ENCODE measurements at places on chromosomes 12 and 14.
A peak's percentile ranks its signal among the peaks of the same experiment; 100 is the strongest.

GRCh38 chr12:57099047-57099714 lies 10.3 kb downstream of the NAB2 start:
- no peak for DNase-seq

DNA sequence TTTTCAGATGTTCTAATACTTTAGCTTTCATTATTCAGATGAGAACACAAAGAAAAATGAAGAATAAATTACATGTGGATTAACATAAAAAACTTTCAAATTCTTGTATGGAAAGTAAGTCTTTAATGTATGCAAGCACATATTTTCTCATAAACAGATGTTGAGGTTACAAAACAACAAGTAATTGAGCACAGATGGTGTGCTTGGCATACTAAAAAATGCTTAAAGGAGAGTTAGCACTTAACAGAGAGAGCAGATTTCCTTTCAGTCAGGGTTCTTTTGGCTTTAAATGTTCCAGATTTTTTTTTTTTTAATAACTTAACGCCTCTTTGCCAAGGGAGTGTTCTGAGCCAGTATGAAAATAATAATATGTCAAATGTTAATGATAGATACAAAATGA lies 96.0 kb downstream of the RASSF9 start:
- DNase-seq = no peak

DNA sequence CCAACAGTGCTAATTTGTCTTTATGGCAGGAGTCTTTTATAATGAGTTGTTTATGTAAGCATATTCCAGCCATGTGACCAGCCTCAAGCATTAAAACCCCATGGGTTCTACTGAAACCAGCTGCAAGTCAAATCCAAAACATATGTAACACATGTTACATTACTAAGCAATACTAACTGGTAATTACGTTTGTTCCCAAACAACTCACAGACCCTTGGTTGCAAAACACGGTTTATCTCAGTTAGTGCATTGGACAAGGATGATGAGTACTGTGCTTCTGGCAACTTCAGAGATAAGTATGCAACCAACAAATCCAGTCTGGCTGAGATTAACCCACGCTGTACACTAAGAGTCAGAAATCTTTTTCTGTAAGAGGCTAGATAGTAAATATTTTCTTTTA lies 110.1 kb upstream of the FAR2 start:
- DNase-seq = no peak

DNA sequence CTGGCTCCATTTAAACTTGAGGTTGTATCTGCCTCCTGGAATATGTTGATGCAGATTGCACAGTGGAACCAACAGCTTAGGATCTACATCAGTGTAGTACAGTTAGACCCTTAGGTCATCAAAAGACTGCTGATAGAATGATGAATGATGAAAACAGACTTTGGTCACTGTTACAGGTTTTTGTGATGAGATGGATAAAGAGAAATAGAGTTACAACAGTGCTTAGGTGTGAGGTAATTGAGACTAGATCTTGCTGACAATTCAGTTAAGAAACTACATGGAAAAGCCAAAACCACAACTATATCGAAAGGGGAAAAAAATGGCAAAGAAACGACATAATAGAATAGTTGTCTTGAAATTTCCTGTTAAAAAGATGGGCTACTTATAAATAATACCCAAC lies 145.7 kb upstream of the LMNTD1 start:
- no peak for DNase-seq

- DNase-seq = no peak
These were observed 170.7 kb upstream of the E2F7 start for GRCh38 chr12:77236066-77236465.

DNA sequence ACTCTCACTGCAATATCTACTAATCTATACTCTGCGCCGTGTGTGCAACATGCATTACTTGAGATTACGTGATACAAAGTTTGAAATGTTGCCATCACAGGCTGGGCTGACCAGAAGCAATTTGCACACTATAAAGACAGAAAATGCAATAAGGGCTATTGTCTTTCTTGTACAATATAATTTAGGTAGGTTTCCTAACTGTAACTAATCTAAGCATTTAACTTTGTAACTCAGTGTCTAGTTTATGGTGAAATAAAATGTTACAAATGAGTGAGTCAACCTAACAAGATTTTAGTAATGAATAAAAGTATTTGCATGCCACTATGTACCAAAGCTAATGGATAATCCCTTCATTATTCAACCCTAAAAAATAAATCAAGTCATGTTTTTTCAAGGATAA lies 57.8 kb downstream of the LRP6 start:
- no peak for DNase-seq

- DNase-seq = no peak
These were observed 68.8 kb downstream of the SLC24A4 start for GRCh38 chr14:92391726-92392125.

- no peak for DNase-seq
These were observed 1.7 kb downstream of the LMBR1L start for GRCh38 chr12:49108958-49109404.

DNA sequence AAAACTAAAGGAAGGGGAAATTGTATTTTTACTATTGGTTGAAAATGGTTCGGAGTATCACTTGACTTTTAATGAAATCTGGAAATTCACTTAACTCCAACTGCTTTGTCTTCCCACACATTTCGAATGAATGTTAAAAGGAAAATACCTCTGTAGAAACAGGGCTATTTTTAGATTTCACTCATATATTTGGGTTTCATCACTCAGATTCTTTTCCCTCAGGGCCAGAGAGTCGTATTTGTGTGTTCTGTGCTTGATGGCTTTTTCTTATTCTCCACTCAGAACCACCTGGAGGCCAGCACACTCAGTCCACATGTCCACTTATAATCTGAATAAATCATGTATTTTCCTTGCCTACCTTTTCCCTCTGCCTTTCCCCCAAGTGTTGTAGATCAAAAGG lies 40.0 kb downstream of the DAAM1 start:
- DNase-seq = no peak

GRCh38 chr14:31489691-31490090 lies 1.9 kb upstream of the GPR33 start:
- DNase-seq = no peak

GRCh38 chr12:128949086-128949485 lies 95.8 kb downstream of the GLT1D1 start:
- no peak for DNase-seq

- no peak for DNase-seq
These were observed 70.5 kb upstream of the FRMD6 start for GRCh38 chr14:51581017-51581881.

DNA sequence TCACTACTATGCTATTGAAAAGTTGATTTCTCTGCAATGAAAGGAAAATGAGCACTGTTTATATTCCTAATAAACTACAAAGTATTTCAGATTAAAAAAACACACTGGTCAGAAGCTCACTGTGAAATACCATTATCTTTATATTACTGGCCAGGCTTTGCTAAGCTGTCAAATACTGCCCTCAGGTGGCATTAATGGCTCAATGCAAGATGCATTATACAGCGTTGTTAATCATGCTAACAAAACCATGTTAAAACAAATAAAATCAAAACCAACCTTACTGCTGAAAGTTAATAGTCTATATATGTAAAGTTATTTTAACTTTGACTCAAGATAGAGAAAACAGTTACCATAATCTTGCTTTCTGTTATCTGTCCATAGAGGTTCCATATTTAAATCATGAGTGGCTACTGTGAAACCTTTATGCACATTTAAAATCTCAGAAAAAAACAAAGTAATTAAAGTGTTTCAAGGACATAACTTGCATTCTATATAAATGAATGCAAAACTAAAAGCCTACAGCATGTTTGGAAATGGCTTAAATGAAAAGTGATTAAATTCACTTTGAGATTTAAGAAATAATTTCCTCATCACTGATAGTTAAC lies 121.7 kb downstream of the RALGAPA1 start:
- peak; percentile 6 for DNase-seq

DNA sequence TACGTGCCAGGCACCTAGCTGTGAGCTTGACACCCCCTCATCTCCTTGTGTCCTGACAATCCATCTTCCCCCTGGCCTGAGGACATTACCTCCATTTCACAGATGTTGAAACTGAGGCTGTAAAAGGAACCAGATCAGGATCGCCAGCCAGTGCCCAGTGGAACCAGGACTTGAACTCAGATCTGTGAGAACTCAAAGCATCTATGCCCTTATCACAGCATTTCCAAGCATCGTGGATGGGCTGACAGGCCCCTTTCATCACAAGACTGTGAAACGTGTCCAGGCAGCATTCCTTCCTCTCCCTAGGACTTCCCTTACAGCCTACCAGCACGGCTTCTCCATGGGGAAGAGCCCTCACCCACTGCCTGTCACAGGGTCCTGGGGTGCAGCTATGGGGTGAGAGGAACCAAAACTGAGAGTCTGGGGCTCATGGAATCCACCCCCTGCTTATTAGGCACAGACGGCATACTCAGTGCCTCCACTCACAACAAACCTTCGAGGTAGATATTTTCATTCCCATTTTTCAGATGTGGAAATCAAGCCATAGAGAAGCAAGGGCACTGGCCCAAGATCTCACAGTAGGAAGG lies 26.9 kb downstream of the CMKLR1 start:
- no peak for DNase-seq

DNA sequence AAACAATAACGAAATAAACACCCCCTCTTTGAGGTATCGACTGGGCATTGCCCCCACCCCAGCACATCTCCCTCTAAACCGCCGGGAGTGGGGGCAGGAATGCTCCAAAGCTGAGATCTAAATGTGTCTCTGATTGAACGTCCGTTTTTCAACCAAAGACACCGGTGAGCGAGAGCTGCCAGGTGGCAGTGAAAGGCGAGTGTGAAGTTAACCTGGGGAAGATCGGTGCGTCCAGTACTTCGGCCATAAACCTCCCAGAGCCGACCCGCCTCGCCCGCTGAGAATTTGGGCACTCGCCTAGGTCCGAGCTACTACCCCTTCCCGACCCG lies 625 bp downstream of the ANGEL1 start:
- peak; percentile 20 for DNase-seq

DNA sequence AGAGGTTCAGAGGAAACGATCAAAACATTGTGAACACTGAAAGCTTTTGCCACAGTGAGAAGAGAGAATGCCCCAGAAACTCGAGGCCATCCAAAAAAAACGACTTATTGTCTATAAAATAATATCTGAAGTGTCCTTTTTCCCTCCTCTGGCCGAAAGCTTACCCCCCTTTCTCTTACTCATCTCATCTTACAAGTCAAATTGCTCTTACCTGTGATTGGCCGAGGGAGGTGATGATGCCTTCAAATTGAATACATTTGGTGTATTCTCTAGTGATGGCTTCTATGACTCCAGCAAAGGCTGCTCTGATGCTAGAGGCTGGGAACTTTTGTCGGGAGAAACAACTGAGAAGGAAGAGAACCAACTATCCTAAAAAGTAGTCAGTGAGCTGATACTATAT lies 90.7 kb downstream of the PTCSC3 start:
- no peak for DNase-seq

DNA sequence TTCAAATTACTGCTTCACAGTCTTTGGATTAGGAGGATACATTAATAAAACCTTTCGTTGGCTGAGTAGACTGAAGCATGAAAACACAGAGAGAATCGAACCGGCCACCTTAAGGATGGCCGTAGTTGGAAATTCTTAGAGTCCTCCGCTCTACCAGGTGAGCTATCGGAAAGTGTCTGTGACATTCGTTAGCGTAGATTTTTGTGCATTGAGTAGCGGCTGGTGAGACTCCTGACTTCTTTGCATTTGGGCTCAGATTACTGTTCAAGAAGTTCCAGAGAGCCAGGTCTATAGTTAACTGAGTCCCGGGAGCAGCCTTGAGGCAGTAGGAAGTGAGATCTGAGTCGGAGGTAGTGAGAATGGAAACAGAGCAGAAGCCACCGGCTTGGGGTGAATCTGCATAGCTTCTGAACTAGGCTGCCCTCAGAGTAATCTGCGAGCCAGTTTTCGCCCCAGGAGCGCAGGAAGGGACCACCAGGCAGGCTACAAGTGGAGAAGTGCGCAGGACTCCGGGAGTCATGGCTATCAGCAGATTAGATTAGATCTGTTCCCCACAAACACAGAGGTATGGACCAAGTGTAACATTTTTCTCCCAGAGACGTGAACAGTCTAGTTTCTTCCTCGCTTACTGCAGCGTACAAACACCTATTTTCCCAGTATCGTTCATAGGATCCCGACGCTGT lies 11.0 kb downstream of the OR6S1 start:
- DNase-seq = peak; percentile 32

DNA sequence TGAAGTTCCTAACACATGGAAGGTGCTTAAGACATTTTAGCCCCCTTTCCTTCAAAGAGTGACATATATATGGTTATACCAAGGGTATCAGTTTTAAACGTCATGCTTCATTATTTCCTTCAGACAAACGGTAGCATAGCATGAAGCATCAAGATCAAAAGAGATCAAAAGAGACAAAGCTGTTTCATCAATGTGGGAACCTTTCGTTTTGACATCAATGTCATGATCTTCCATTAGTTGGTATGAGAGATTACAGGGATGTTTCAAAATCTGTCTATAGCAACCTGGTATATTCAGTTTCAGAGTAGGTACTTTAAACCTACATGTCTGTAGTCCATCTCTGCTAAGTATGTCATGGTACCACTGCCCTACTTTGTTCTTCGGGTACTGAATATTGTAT lies 28.3 kb downstream of the PUS7L start:
- no peak for DNase-seq

DNA sequence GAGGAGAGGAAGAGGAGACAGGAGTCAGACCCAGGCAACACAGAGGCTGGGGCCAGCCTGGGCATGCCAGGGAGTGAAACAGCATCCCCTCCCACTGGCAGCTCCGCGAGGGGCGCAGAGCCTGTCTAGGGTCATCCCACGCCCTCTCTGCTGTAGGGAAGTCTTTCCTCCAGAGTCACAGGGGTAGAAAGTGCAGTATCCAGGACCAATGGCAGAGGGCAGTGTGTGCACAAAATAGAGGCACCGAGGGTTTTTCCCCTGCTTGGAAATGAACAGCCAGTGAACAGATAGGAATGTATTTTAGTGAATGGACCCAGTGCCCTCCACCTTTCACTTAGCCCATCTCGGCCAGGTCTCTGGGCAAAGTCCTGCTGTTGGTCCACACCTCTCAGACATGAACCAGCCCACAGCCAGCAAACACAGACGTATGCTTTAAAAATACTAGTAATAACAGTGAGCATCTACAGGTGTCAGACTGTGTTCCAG lies 9.4 kb upstream of the KRT74 start:
- DNase-seq = peak; percentile 82

DNA sequence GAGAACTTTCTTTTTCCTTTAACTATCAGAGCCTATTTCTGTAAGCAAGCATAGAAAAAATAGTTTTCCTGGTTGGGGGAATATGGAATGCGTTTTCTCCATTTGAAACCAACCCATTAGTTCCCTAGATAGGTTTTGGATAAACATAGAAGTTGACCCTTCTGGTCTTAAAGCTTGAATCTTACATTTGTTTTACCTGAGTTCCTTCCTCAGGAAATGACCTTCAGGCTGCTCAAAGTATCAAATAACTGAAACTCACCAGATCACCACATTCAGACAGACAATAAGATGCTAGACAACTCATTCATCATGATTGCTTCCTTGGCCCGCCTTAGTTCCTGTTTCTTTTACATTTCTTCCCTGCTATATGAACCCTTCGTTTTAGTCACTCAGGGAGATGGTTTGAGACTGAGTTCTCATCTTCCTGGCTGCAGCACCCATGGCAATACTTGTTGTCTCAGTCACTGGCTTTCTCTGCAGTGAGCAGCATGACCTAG lies 52.2 kb downstream of the LRP6 start:
- DNase-seq = no peak
